ENCODE measurements at places on chromosomes 11 and 22. TPM values are rescaled to one million over a fixed set of nuclear protein-coding genes. Genes with fewer than 3 reads are reported as not detected.

The PC gene
- 12.7 TPM for total RNA-seq

The MLC1 gene
- 2.3 TPM for total RNA-seq

The FBLN1 gene
- 272 TPM for total RNA-seq

The UPK2 gene
- not detected for total RNA-seq

The HOATZ gene
- not detected for total RNA-seq

The OR51E1 gene
- not detected for total RNA-seq

The FAM180B gene
- not detected for total RNA-seq

The CLCF1 gene
- 4.0 TPM for total RNA-seq

Measured in upper lobe of right lung (tissue), 1 donor.